IMR-90 (cell line): ENCODE measurements at places on chromosomes 13 and 19.

GRCh38 chr13:49683489-49683888 is 7.8 kb downstream of the EBPL start:
- no peak for DNase-seq

GRCh38 chr13:111518161-111518792 is 197.8 kb downstream of the TEX29 start:
- no peak for DNase-seq

DNA sequence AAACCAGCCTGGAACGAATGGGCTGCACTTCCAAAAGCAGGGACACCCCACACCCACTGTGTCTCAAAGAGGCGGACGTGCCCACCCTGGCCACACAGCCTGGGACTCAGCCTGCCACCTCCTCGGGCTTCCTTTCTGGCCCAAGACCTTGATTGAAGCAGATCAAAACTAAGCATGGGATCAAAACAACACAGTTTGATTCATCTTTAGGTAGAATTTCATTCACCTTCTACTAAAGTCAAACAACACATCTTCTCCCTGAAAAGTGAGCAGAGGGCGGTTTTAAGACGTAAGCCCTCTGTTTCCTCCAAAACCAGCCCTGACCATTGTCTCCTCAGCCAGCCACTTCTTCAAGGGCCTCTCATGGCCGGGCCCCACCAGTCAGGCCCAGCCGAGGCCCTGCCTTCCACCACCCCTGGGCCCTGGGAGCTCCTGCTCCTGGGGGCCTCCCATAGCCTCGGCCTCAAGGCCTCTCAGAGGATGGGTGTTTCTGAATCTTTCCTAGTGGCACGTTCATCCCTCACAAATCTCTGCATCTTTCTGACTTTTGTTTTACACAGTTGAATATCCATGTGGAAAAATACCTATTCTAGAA is 6.3 kb upstream of the F10 start:
- no peak for DNase-seq

DNA sequence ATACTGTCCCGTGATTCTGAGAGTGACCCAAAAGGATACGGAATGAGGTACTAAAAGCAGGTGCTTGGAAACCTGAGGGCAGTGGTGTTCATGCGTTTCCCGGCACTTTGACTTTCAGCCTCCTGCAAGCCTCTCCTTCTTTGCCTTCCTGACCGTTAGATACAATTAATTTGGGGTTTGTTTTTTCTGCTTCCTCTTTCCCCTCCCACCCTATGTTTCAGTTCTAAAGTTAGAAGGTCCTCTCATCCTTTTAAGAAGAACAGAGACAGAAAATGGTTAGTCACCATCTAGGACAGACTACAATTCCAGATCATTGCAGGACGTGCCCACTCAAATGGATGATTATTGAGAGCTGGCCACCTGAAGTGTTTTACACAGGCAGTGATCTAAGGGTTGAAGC is 1.8 kb upstream of the LILRB4 start:
- DNase-seq = no peak

GRCh38 chr13:84352946-84353345 is 470.7 kb upstream of the SLITRK1 start:
- DNase-seq = no peak

- peak; percentile 1 for DNase-seq
These were observed 20.6 kb downstream of the LRRC63 start for GRCh38 chr13:46232281-46232680.

DNA sequence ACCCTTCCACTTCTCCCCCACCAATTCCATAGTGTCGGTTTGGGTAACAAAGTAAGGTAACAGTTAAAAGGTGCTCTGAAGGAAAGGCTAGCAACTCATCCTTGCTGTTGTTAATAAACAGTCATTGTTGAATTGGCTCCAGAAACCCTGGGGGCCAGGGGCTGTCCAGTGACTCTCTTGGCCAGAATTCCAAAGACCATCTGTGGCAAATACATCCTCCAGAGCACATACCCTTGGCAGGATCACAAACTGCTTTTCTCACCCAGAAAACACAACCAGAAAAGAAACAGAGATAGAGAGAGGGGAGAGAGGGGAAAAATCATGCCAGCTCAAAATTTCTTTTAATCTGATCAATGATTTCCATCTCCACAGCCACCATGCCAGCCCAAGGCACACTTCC is 22.1 kb downstream of the CACNA1A start:
- peak; percentile 22 for DNase-seq

DNA sequence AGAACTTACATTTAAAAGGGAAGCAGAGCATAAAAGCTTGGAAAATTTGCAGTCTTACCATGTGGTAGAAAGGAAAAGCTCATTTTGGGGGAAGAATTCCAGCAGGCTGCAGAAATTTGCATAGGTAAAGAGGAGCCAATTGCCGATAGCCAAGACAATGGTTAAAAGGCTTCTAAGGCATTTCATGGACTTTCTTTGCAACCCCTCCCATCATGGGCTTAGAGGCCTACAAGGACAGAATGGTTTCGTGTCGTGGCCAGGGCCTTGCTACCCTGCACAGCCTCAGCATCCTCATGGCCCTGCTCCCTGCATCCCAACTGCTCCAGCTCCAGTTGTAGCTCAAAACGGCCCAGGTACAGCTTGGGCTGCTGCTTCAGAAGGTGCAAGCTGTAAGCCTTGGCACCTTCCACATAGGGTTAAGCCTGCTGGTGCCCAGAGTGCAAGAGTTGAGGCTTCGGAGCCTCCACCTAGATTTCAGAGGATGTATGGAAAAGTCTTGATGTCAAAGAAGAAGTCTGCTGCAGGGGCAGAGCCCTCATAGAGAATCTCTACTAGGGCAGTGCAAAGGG is 420.3 kb downstream of the PCDH17 start:
- DNase-seq = no peak

GRCh38 chr13:30415430-30416030 is 6.8 kb upstream of the UBE2L5 start:
- no peak for DNase-seq

DNA sequence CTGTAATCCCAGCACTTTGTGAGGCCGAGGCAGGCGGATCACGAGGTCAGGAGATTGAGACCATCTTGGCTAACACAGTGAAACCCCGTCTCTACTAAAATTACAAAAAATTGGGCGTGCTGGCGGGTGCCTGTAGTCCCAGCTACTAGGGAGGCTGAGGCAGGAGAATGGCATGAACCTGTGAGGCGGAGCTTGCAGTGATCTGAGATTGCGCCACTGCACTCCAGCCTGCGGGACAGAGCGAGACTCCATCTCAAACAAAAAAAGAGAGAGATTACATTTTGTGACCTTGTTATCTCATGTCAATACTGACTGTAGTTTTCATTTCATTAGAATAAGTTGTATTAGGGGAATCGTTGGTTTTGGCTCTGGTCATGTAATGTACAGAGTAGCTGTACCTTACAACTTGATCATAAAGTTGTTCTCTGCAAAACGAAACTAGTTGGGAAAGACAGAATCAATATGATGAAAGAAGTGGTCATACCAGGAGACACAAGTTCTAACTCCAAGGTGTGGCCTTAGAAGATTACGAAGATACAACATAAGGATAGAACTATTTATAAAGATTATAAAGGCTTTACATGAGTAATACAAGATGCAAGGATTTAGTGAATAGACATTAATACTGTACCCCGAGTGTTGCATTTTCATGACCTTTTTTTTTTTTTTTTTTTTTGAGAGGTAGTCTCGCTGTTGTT is 15.3 kb downstream of the TMEM38A start:
- DNase-seq = no peak

DNA sequence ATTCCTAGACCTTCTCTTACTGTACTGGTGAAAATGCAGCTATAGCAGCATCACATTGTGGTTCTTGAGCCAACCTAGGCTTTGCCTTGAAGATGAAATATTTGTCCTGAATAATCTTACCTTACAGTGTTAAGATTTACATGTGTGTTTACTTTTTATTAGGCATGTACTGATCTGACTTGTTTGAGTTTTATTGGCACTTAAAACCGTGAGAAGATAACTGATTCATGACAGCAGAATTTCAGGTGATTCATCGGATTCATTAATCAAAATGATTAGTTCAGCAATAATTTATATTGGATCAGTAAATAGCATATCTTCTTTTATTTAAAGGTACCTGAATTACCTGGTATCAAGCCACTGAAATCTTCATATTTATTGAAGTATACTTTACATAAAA is 296.3 kb downstream of the KLF5 start:
- DNase-seq = no peak

- DNase-seq = no peak
These were observed 52.1 kb downstream of the ZNRF4 start for GRCh38 chr19:5507065-5507909.

- DNase-seq = peak; percentile 53
These were observed 1.5 kb upstream of the MYO1F start for GRCh38 chr19:8578642-8579265.

DNA sequence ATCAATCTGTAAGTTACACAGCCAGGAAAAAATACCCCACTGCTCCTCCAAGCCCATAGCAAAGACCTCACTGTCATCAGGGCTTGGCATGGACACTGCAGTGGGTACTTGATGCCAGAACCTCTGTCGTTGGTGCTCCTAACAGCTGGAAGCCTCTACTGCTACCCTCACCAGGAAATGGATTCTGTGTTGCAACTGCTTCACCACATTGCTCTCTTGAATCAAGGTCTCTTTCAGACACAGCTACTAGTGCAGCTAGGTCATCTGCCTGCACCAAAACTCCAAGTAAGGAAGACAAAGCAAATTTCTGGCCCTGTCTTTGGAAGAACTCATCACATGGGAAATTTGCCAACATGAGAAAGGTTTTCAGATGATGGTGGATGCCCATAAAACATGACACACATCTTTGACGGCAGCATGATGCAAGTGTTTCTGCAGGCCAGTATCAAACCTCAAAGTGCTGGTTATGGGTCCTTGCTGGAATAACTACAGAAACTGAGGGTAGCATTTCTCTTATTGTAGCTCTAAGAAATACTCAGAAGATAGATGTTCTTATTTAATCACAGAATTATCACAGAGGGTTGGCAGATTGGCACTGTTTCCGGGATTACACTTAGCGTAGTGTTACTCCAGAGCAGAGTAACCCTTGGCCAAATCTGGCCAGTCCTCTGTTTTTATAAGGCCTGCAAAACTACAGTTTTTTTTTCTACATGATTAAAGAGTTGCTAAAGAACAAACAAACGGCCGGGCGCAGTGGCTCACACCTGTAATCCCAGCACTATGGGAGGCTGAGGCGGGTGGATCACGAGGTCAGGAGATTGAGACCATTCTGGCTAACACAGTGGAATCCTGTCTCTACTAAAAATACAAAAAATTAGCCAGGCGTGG is 12.9 kb upstream of the PCCA start:
- no peak for DNase-seq

DNA sequence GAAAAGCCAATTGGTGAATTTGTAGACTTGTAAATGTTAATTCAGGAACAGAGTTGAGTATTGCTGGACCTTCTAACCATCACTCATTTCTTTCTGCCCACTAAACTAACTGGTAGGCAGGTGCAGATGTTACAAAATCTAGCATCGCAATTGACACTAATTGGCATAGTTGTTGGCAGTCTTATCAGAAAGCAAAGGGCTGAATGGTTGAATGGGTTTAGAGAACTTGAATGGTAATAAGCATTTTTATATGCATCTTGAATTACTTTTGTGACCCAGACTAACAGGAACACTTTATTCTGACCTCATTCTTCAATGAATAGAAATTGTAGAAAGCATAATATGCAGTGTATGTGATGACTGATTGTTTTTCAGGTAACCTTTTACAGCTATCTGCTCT is 189.1 kb downstream of the GGACT start:
- no peak for DNase-seq

DNA sequence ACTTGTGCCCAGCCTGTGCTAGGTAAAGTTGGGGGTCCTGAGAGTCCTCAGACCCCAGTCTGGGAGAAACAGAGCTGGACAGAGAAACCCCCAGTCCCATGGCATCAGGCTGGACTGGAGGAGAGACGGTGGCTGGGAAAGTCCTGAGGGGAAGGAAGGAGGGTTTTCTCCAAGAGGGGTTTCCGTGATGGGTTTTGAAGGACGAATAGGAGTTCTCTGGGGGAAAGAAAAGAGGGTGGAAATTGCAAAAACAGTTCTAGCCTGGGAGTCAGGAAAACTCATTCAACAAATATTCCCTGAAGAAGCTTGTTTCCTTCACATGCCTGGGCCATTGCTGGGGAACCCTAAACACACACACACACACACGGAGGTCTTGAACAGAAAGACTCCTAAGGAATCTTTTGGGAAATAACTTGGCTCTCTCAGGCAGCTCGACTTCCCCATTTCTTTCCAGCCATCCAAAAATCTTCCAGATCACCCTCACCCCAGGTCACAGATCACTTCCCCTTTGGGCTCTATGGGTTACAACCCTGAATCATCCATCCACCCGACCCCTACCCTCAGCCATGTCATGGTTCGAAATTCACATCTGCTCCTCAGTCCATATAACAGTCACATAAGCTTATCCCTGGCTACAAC is 47.5 kb downstream of the COLGALT1 start:
- no peak for DNase-seq

DNA sequence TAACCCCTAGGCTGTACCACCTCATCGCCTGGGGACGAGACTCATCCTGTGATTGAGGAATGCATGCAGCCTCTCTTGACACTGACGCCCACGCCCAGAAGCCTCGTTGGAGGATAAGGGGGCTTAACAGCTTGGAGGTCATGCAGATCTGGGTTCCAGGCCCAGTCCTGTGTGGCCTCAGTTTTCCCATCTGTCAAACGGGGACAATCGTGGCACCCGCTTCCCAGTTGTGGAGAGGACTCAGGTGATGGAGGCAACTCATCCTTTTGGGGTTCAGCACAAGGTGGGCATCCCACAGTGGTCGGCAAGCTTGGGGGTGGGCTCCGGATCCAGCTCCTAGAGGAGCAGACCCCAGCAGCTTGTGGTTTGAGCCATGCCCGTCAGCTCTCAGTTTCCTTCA is 1.4 kb upstream of the LGI4 start:
- DNase-seq = no peak

- no peak for DNase-seq
These were observed 33.2 kb upstream of the PEPD start for GRCh38 chr19:33554821-33555220.

DNA sequence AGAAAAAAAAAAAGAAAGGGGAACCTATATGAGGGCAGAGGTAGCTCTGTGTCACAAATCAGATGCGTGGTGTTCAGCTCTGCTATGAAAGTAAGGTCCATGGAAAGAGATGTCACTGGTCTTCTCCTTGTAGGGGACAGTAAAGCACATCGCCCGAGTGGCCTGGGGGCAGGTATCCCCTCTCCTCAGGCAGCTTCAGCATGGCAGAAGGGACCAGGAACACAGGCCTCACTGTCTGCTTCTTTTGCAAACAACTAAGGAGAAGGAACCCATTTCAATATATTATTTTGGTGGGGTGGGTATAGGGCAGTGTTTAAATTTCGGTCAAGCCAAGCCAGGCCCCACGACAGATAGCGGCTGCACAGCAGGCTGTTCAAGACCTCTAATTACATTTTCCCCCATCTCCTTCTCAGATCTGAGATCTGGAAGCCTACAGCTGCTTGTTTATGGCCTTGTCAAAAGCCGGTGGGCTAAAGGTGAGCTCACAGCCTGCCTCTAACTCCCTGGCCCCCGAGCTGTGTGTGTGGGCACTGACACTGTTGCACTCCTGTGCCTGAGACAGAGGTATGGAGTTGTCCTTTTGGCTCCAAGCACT is 72.8 kb downstream of the HSPH1 start:
- DNase-seq = no peak

GRCh38 chr19:7010722-7011593 is 10.3 kb downstream of the MBD3L2B start:
- DNase-seq = no peak
